ENCODE measurements at places on chromosomes 4 and X.

GRCh38 chr4:135838889-135839288 lies 1637.3 kb upstream of the PABPC4L start:
- peak; percentile 15 for DNase-seq

- peak; percentile 27 for DNase-seq
Measured at GRCh38 chrX:48468693-48469691, 1.1 kb downstream of the SLC38A5 start.

DNA sequence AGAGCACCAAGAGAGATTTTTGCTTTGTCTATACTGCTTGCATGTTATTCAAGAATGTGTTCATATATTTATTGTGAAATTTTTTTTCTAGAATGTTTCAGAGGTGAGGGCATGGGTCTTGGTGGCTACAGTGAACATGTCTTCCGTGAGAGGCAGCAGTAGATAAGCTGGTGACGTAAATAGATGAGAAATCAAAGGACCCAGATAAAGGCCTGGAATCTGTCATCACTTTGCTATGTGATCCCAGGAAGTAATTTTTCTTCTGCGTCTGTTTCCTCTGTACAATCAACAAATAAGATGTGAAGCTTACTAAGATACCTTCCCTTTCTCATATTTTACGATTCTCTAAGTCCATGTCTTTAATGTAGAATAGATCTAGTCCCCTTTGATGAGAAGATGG lies 129.1 kb downstream of the COL4A6 start:
- DNase-seq = no peak

- no peak for DNase-seq
Measured at GRCh38 chr4:109629775-109630174, 69.7 kb downstream of the MCUB start.

DNA sequence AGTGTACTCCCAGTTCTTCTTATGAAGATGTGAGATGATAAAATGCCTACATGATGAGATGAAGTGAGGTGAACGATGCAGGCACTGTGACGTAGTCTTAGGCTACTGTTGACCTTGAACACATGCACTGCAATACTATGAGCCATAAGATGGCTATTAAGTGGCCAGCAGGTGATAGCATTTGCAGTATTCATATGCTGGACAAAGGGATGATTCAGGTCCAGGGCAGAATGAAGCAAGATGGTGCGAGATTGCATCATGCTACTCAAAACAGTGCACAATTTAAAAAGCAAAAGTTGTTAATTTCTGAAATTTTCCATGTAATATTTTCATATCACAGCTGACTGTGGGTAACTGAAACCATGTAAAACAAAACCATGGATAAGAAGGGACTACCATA lies 781.4 kb downstream of the PCDH18 start:
- DNase-seq = no peak

Data from neural progenitor cell (in vitro differentiated cells).